ENCODE measurements at places on chromosomes 3 and 15.

DNA sequence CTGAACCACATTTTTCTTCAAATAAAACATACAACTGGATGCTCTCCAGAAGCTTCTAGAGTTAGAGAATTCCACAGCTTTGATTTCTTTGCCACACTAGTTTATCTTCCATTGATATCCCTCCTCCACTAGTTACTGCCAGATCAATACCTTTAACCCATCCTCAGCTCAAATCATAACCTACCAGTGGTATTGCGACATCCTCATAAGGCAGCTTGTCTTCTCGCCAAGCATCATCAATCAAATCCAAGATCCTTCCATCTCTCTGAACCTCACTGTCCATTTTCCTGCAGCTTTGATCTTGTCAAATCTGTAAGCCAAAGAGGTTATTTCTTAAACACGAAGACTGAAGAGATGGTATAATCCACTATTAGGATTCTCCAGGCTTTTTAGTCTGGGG, 3.2 kb downstream of the ANAPC13 start:
- no peak for DNase-seq

GRCh38 chr3:138124188-138124587, 8.0 kb downstream of the A4GNT start:
- no peak for DNase-seq

DNA sequence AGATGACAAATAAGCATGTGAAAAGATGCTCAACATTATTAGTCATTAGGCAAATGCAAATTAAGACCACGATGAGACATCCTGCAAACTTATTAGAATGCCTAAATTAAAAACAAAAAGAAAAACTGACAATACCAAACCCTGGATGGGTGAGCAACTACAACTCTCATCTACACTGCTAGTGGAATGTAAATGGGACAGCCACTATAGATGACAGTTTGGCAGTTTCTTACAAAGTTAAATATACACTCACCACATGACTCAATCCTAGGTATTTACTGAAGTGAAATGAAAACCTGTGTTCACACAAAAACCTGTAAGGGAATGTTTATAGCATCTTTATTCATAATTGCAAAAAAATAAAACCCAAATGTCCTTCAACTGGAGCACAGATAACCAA, 74.7 kb downstream of the NPTN start:
- no peak for DNase-seq

DNA sequence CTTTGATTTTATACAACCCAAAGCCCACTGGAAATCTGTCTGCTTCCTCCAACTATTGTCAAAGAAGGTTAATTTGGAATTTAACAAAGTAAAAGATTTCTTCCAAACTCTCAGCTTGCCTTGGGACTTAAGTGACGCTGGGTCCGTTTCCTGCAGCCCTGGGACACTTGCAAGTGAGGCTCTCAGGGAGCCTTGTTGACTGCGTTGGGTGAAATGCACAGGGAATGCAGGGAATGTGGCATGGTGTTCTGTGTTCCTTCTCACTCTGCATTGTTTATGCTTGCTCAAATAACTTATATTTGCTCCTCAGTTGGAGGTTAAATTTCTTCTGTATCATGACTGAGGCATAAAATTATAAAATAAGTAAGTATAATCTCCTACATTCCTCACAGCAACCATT, 60.9 kb upstream of the TJP1 start:
- DNase-seq, result no peak

DNA sequence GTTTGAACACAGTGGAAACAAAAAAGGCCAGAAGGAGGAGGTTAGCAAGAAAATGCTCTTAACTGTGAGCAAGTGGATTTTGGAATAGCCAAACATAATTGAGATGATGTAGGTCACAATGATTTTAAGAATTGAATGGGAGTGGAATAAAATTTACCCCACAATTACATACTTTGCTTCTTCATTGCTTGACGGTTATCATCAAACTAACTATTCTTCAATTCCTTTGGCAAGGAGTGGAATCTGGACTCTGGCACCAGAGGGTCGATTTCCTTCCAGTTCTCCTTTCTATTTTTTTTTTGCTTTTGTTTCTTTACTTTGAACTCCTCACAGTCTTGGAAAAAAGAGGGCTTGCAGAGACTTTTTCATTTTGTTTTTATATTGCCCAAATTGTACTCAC, 634.5 kb upstream of the TGFBR2 start:
- no peak for DNase-seq

DNA sequence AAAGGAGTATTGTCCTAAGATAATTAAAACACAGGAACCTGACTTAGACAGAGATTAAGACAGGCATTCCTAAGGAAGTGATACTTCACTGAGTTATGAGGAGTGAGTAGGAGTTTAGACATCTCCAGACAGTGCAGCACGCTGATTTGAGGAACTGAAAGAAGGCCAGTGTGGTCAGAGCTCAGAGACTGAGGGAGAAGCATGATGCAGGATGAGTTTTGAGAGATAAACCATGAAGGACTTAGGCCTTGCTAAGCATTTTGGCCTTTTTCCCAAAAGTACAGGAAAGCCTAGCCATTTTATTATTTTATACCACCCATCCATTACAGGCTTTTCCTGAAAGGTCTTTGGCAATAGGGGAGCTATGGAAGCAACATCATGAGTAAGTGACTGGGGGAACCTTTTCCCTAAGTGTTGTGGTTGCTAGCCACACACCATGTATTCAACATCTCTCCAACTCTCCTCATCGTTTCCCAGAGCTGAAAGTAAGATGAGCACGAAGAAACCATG, 375.6 kb upstream of the TPRG1 start:
- no peak for DNase-seq

GRCh38 chr3:129586746-129587430, 19.6 kb downstream of the PLXND1 start:
- DNase-seq, result no peak

DNA sequence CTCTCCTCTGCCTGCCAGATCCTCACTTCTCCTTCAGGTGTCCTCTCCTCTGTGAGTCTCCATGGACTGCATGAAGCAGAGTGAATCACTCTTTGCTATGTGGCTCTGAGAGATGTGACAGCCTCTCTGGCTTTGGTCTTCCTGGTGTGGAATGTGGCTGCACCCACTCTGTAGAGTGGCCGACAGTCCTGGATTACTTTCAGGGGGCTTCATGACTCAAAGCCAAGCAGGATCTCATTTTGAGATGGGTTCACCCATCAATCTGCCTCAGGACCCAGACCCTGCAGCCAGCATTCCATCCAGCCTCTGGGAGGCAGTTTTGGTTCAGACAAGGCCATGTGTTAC, 221.9 kb upstream of the LYSMD4 start:
- no peak for DNase-seq

GRCh38 chr15:68814596-68814995, 6.1 kb downstream of the ANP32A start:
- DNase-seq, result peak; percentile 49

GRCh38 chr15:96358821-96359615, 28.5 kb downstream of the NR2F2 start:
- no peak for DNase-seq

- no peak for DNase-seq
Measured at GRCh38 chr3:114336122-114336697, 42.4 kb downstream of the TIGIT start.

GRCh38 chr3:172153335-172153861, 114.0 kb downstream of the FNDC3B start:
- no peak for DNase-seq

DNA sequence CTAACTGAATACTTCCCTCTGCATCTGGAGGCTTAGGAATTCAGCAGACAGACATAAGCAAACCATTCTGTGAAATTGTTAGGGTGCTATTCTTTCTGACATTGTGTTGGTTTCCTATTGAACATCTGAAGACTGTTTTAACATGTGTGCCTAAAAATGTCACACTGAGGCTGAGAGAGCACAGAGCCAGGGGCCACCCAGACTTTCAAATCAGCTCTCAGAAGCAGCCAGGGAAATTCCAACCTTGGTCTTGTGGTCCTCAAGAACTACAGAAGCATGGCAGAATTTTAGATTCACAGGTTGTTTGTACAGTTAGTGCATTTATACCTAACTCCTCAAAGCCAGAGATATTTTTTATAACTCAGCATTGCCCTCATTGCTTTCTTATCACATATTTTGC, 929.2 kb upstream of the CFAP20DC start:
- no peak for DNase-seq

DNA sequence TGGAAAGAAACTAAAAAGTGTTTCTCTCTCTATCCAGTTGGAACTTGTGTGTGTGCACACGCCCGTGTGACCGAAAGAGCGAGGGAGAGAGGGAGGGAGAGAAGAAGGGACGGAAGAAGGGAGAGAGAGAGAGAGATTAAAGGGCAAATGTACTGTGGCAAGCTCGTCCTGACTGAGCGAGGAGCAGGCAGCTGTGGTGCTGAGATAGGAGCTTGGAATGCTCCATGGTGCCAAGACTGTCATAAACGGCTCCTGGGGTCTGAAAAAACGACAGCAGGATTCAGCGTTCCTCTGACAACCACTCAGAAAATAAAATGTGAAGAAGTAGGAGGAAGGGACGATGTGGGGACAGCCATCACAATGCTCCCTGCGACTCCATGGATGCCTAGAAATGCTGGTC, 276.0 kb downstream of the SV2B start:
- DNase-seq, result no peak

DNA sequence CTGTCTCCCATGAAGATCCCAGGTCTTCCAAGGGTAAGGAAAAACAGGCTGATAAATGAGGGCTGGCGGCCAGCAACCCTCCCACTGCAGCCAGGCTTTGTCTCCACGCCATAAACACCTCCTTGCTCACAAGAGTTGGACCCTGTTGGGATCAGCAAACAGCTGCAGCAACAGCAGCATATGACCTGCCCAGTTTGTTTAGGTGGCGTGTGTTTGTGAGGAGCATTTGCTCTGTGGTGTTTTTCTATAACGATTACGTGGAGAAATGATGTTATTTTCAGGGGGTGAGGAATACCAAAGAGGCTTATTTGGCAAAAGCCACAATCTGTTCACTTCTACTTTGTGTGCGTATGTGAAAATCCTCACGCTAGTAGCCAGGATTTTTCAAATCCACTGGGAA, 58.5 kb downstream of the RFTN1 start:
- DNase-seq, result no peak

DNA sequence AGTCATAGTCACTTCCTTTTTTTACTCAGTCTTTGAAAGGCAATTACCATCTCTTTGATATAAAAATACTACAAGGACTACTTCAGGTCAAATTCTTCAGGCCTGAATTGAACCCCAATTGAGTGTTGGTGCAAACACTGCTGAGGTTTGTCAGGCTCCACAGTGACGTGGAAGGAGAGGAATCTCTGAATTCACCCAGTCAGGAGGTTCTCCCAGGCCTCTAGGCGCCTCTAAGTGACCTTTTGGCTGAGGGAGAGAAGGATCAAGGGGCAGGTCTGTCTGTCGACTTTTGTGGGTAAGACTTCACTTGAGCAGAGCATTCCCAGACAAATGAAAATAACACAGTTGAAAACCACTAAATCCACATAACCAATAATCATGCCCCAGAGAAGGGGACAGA, 227.6 kb upstream of the CHRNA7 start:
- DNase-seq, result no peak

GRCh38 chr15:68042855-68043222, 11.3 kb upstream of the PIAS1 start:
- no peak for DNase-seq

DNA sequence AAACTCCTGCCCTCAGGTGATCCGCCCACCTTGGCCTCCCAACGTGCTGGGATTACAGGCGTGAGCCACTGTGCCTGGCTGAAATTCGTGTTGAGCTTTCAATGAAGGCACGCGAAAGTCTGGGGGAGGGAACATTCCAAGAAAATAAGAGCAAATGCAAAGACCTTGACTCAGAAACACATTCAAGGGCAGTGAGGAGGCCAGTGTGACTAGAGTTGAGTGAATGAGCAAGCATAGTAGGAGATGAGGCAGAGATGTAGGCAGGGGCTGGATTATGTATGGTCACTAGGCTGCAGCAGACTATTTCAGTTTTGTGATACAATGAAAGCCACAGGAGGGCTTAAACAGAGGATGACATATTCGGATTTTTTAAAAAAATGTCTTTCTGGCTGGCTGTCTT, 67.0 kb downstream of the SCN11A start:
- no peak for DNase-seq

GRCh38 chr15:70355275-70355795, 257.6 kb upstream of the TLE3 start:
- no peak for DNase-seq

- DNase-seq, result peak; percentile 51
Measured at GRCh38 chr3:126259411-126260391, 79.3 kb upstream of the ALDH1L1 start.

- no peak for DNase-seq
Measured at GRCh38 chr3:44048196-44048924, 193.3 kb upstream of the TOPAZ1 start.

GRCh38 chr3:16801223-16801622, 83.5 kb upstream of the PLCL2 start:
- DNase-seq, result no peak

DNA sequence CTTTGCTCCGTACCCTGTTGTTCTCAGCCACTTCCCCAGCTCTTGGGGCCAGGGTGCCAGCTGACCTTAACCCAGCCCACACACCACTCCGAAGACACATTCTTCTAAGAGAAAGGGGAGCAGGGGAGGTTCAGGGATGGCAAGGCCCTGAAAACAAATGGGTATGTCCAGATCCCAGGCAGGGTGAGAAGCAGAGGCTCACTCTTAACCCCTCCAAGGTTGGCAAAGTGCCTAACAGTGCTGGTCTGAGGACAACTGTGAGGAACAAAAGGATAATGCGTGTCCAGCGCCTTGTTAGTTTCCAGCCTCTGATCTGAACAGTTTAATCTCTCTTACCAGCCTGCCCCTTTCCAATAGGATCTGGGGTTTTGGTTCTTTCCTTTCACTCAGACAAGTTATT, 1.5 kb downstream of the TMEM44 start:
- DNase-seq, result no peak

DNA sequence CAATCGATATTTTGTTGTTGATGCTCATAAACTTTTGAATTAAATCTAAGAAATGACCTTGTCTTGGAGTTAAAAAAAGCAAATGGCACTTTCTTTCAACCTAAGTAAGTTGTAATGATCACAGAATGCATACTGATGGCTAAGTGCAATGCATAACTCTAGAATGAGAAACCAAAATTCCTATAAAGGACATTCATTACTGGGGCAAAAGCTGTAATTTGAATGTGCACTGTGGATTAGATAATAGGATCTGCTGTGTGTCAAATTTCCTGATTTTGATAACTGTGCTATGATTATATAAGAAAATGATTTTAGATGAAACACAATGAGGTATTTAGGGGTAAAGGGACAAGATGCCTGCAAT, 14.3 kb downstream of the SIAH2 start:
- no peak for DNase-seq

GRCh38 chr3:160343132-160343531, 55.9 kb downstream of the IFT80 start:
- peak; percentile 12 for DNase-seq

- DNase-seq, result no peak
Measured at GRCh38 chr3:31403197-31403596, 129.5 kb upstream of the STT3B start.

GRCh38 chr3:6965881-6966280, 105.0 kb downstream of the GRM7 start:
- DNase-seq, result no peak

- DNase-seq, result no peak
Measured at GRCh38 chr15:77001966-77002365, 7.0 kb downstream of the PSTPIP1 start.

- DNase-seq, result no peak
Measured at GRCh38 chr3:19016851-19017250, 131.5 kb upstream of the KCNH8 start.
